ENCODE measurements at places on chromosomes 1 and 21. TPM values are rescaled to one million over a fixed set of nuclear protein-coding genes. Genes with fewer than 3 reads are reported as not detected.

Gene ZBTB8A
- total RNA-seq: 38.1 TPM

Gene TFF1
- total RNA-seq: not detected

Gene DNM3
- 115 TPM for total RNA-seq

Gene RGL1
- 61.0 TPM for total RNA-seq

Gene UBAP2L
- 43.5 TPM for total RNA-seq

Gene BECN2
- total RNA-seq: not detected

Gene EVA1C
- 5.6 TPM for total RNA-seq

Gene MYBPH
- not detected for total RNA-seq

Gene FCAMR
- not detected for total RNA-seq

- no peak for DNase-seq
Measured at GRCh38 chr1:212237651-212238050, 47.6 kb upstream of the PPP2R5A start.

DNA sequence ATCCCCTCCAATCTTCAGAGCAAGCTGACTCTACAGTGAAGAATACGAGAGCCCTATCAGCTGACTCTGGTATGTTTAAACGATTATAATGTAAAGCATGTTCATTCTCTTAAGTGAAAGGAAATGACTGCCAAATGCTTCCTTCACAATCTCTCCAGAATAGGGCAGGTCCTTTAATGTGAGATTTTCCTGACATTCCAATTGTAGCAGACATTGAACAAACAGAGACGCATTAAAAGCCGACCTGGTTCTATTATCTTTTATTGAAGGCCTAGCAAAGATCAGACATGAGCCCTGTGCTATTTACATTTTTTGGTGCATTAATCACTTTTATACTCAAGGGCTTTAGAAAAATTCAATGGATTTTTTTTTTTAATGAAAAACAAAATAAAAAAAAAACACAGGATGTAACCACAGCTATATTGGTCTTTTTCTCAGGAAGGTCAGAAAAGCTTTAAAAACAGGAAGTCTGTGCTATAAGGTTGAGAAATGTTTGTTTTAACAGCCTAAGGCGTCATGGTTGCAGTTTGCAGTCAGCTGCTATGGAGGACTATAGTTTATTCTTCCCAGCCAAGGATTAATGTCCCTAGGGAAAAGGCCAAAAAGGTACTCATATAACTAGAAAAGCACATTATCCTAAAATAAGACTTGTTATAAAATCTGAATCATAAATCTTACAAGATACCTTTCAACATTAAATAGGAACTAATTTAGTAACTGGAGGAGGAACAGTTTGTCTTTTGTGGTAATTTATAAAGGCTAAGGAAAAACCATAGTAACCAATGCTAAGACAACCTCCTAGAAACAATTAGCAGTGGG, 104.8 kb downstream of the RERE start:
- DNase-seq: no peak

- peak; percentile 97 for DNase-seq
Measured at GRCh38 chr1:119647734-119648619, at the start of gene ZNF697. Gene ZNF697, minus strand, starts transcription at chr1:119648266. Its CDS starts 22,166 bp downstream, at chr1:119626100.

DNA sequence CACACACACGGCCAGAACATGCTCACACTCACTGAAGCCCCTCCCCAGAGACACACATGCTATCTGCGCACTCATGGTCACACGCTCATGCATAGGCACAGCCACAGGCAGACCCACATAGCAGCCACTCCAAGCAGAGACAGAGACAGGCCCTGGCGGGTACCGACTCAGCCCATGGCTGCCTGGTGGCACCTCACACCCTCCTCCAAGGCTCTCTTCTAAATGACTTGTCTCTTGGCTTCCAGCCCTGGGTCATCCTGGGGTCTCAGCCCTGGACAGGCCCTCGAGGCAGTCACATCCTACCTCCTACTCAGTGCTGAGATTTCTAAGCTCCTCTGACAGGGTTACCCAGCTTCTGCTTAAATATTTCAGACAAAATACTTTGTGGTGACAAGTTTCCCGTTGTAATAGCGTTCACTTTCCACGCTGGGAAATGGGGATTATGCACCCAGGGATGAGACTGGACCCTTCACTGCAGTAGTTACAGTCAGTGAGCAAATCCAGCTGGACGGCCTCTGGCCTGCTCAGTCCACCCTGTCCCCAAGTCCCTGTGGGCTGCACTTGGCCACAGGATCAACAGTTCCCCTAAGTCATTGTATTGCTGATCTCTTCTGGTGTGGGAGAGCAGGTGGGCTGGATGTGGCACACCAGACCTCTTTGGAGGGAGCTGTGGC, 2.9 kb upstream of the NFASC start:
- DNase-seq: no peak

DNA sequence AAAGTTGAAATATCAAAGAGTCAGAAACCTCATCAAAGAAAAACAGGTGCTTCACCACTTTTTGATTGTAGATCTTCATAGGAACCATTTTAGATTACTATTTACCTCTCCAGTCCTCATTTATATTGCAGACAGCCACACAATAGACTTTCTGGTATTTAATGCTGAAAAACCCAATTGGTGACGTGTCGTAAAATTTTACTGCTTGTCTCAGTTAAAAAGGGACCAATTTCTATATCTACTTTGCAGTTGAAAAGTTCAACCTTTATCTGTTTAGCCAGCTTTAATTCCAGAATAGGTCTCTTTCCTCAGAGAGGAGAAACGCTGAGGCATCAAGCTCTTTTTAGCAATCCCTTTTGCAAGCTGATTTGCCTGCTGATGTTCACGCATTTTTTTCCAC, 1722.4 kb downstream of the PLA2G4A start:
- DNase-seq: no peak

GRCh38 chr1:115291741-115292140, 46.3 kb downstream of the NGF start:
- DNase-seq: no peak

- no peak for DNase-seq
Measured at GRCh38 chr1:67479146-67479891, 49.1 kb upstream of the SERBP1 start.

- no peak for DNase-seq
Measured at GRCh38 chr21:31837618-31838390, 35.0 kb upstream of the HUNK start.

GRCh38 chr1:19662313-19662712, 2.4 kb upstream of the HTR6 start:
- no peak for DNase-seq

DNA sequence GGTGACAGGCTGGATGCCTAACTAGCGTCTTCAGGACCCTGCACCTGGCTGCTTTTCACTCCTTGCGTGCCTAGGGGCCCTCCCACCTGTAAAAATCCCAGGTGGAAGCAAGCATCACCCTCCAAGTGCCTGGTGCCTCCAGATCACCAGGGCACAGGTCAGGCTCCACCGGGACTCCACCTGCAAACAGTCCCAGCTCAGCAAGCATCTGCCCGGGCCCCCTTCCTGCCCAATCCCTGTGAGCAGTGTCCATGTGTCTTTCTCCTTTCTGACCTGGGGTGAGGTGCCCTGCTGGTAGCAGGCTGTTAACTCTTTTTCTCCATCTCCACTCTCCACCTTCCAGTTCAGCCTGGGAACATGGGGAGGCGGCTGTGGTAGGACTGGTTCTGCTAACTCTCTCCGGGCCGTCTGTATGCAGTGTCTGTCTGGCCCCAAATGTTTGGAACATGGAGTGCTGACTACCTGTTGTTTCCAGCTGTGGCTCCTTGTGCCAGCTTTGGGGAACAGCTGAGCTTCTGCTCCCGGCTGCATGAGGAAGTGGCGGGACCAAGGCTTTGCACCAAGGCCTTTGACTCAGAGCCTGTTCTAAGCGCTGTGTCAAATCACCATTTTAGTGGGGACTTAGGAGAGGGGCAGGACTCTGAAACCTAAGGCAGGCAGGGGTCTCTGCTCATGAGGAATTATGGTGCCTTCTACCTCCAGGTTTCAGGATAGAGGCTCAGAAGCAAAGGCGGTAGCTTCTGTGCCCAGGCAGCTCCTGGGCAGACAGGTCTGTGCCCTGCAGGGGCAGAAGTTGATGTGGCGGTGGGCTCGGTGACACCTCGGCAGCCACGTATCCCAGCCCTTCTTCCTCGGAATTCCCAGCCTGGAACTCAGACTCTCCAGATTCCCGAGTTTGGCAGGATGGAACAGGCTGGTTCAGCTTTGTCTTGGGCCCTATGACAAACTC, 5.5 kb downstream of the GPR137B start:
- no peak for DNase-seq

GRCh38 chr1:20367116-20367585, 76.5 kb downstream of the VWA5B1 start:
- DNase-seq: no peak

GRCh38 chr21:38228537-38228936, 28.3 kb upstream of the KCNJ15 start:
- no peak for DNase-seq

DNA sequence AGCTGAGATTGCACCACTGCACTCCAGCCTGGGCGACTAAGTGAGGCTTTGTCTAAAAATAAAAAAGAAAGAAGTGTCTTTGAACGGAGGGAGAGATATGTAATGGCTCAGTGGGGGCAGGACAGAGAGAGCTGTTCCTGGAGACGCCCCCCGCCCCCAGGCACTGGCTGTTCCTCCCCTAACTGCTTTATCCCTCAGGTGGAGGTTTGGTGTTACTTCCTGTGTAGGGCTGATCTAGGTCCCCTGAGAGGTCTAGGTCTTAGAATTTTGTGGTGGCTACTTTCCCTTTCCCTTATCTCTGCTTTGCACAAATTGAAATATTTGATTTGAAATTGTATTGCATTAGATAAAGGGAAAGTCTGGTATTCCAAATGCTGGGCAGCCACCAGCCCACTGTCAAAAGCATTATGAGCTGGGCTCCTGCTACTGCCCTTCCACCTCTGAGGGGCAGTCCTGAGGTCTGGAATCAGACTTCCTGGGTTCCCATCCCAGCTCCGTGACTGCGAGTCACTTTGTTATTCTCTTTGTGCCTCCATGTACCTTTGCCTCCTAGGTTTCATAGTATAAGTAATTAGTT, 134.8 kb upstream of the KIF26B start:
- DNase-seq: no peak

DNA sequence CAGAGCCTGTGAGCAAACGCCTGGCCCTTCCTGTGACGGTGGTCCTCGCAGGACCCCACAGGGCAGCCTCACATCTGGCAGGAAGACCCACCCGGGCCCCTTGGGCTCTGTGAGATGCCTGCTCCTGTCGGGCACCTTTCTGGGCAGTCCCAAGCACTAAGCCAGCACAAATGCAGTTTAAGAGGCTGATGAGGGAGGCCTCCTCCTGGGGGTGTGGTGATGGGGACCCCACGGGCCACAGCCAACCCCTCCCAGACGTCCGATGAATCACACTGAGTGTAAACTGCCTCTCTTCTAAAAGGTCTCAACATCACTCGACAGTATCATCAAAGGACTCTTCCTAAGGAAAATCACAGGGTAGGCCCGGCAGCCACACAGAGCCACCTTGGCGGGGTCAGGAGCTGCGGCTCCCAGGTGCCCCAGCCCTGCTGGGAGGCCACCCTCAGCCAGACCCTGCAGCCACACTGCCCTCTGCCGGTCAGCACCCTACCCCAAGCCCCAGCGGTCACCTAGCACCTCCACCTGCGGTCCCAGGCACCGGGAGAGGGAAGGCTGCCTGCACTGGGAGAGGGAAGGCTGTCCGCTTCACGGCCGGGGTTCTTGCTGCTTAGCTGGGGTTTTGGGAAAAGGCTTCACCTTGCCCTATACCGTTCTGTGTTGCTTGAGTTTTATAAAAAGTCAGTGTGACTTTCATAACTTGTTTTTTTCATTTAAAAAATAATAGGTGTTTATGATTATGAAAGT, 3.9 kb upstream of the PRKCZ start:
- DNase-seq: no peak

DNA sequence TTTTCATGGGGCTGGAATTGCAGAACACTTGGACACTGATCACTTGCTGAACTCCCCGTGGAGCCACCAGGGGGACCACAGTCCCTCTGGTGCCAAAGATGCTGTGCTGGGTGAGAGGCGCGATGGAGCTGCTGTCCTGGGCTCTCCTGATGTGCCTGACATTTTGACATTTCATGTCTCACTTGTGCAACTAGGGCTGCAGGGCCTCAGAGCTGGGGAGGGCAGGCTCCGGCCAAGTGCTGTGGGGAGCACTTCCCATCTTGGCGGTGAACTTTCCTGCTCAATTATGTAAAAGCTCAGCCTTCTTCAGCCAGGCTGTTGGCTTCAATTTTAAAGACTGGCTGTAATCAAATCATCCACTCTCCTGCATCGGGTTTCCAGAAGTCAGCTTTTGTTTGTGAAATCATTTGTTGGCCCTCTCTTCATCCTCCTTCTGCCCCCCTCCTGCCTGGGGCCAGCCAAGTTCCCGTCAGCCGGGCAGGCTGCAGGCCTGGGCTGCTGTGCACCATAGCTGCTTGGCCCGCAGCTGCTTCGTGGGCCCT, 36.8 kb downstream of the KCNAB2 start:
- no peak for DNase-seq

GRCh38 chr1:35431173-35431599, 126.0 kb downstream of the KIAA0319L start:
- DNase-seq: no peak

GRCh38 chr1:161773791-161774190, 7.7 kb downstream of the ATF6 start:
- no peak for DNase-seq

DNA sequence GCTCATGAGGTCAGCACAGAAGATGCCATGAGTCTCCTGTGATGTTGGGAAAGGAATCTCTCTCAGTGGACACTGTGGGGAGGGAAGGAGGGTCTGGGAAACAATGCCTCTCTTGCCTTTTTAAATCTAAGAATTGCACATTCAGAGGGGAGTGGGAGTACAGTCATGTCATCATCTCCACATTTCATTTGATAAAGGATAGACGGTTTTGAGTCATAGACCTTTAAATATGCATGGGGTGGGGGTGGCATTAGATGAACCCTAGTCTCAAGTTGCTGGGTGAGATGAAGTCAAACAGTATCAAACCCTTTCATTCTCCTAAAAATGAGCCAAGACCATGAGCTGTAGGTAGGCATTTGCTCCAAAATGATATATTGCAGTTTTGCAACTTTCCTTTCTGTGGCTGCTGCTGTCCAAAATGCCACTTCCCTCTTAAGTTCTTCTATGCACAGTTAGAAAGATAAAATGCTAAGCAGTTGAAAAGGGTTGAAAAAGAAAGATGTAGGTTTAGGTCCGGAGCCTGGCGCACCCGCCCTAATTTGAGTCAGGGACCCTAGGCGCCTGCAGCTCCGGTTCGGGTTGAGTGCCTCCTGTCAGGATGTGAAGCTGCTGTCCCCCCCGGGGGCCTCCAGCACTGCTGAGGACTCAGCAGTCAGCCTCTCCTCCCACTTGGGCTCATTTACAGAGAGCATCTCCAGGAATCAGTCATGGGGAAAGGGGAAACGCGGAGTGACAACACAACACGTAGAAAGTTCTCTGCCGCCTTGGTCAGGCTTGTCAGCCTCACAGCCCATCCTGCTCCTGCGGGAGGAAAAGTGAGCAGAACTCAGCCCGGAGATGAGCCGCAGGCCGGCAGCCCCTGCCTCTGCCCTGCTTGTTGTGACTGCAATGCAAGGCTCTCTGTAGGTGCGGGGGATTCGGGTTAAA, 479.3 kb upstream of the RUNX1 start:
- no peak for DNase-seq

GRCh38 chr1:93164816-93165215, 15.4 kb downstream of the TMED5 start:
- DNase-seq: no peak

GRCh38 chr1:25815208-25816111, 4.3 kb upstream of the MTFR1L start:
- no peak for DNase-seq

All from occipital lobe (tissue), 3 donors.